NCI-H1048 (cell line): ENCODE measurements at places on chromosomes 3 and 15.

- no peak for DNase-seq
These were observed 10.1 kb upstream of the GLCE start for GRCh38 chr15:69150336-69150735.

GRCh38 chr3:49617390-49618013 lies 56.6 kb upstream of the APEH start:
- no peak for DNase-seq

GRCh38 chr3:38543586-38543985 lies 47.4 kb downstream of the EXOG start:
- DNase-seq = no peak

- DNase-seq = no peak
These were observed 590 bp upstream of the BOC start for GRCh38 chr3:113210604-113211329.

- DNase-seq = peak; percentile 16
These were observed 244.1 kb upstream of the PDZRN3 start for GRCh38 chr3:73868688-73869315.

DNA sequence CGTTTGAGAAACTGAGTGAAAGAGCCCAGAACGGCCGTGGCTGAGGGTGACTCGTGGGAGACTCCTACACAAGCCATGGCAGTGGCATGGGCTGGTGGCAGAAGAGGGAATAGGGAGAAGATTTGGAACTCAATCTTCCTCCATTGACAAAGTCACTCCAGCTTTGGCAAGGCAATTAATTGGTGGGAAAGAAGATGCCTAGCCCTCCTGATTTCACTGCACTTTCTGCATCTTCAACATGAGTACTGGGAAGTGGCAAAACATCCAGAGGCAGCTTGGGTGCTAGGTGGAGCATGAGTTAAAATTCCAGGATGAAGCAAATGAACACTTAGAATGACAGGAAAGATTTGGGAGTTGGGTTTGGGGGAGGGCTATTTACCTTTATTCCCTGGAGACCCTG lies 1.4 kb upstream of the TGFBR2 start:
- no peak for DNase-seq

GRCh38 chr3:19046440-19046839 lies 101.9 kb upstream of the KCNH8 start:
- DNase-seq = no peak

- DNase-seq = no peak
These were observed 14.0 kb upstream of the SSUH2 start for GRCh38 chr3:8658306-8659212.

GRCh38 chr3:71585887-71586809 lies 2.6 kb upstream of the FOXP1 start:
- no peak for DNase-seq

GRCh38 chr3:37075955-37076354 lies 82.6 kb downstream of the MLH1 start:
- DNase-seq = no peak

GRCh38 chr3:63595221-63595620 lies 57.3 kb upstream of the SNTN start:
- no peak for DNase-seq

DNA sequence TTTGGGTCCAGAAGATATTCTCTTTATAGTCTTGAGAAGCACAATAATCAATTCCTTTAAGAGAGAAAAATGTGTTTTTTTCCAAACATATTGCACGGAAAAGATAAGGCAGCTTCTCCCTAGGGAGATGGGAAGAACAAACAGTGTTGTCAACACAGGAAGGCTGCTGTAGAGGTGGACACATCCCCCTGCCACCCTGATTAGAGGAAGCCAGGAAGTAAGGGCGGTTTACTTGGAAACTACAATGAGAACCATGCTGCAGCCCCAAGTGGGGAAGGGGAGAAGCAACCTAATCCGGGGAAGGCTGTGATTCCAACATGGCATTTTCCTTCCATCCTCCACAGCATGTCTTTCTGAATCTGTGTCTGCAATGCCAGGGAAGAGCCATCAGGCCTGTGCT lies 256.9 kb upstream of the TGFBR2 start:
- DNase-seq = no peak
